ENCODE measurements at places on chromosomes 5 and 9.

- DNase-seq, result no peak
Observed at GRCh38 chr9:96026655-96027213, 151.2 kb downstream of the ERCC6L2 start.

- DNase-seq, result no peak
Observed at GRCh38 chr5:60014331-60014730, 120.8 kb upstream of the PDE4D start.

DNA sequence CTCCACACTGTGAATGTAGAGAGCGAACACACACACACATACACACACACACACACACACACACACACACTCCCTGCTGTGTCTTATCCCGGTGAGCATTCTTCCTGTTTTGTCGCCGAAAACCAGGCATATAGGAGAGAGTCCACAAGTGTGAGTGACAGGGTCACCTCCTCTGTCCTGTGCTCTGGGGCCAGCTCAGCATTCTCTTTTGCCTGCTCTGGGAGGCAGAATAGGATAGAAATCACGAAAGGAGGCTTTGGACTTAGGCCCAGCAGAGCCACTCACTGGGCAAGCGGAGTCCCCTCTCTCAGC, 3.0 kb downstream of the LAMC3 start:
- no peak for DNase-seq

GRCh38 chr5:131064669-131065371, 100.2 kb downstream of the HINT1 start:
- DNase-seq, result no peak

DNA sequence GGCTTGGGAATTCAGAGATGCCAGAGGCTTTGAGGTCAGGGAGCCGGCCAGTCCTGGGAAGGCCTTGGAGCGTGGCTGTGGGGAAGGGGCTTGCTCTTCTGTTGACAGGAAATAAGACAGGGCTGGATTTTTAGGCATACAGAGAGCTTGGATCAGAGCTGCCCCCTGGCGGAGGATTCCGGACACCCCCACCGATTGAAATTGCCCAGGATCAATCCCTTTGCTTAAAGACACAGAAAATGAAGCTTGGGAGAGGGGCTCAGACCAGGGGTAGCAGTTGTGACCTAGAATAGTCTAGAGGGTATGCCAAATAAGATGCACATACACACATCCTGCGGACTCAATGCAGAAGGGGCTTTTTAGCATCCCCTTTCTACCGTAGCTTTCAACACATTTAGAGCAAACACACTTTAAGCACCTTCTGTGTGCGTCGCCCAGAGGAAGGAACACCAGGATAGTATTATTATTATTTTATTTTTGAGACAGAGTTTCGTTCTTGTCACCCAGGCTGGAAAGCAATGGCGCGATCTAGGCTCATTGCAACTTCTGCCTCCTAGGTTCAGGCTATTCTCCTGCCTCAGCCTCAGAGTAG, 1.7 kb upstream of the NTMT1 start:
- peak; percentile 66 for DNase-seq

DNA sequence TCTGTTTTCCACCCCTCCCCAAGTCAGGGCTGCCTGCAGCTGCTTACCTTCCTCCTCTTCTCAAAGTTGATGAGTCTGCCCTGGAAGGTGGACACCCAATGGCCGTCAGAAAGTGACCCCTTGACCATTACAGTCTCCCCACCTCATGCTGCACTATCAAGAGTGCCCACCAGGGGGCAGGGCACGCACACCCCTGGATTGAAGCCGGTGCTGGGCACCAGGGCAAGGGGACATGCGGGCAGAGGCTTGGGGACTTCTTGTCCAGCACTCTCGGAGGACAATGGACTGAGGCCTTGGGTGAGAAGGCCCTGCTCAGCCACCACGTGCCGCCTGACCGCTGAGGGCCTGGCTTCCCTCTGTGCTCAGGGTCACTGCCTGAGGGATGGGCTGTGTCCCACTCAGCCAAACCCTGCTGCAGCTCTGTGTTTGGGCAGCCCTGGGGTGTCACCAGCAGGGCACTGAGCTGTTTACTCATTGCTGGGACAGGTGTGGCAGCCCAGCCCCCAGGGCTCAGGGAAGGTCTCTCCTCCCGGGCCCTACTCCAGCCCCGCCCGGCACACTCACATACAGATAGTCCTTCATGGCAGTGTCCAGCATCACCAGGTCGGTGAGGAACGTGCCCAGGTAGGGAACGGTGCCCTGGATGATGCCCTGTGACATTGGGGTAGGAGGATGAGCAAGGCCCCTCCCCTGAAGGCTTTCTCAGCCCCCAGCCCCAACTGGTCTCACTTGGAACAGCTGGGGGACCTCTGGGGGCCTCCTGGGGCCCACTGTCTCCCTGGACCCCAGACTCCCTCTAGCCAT, 17.7 kb downstream of the RALGDS start:
- peak; percentile 79 for DNase-seq

All from femur (tissue), 1 donor.